ENCODE measurements at places on chromosomes 1 and 21.
A peak's percentile ranks its signal among the peaks of the same experiment; 100 is the strongest.

DNA sequence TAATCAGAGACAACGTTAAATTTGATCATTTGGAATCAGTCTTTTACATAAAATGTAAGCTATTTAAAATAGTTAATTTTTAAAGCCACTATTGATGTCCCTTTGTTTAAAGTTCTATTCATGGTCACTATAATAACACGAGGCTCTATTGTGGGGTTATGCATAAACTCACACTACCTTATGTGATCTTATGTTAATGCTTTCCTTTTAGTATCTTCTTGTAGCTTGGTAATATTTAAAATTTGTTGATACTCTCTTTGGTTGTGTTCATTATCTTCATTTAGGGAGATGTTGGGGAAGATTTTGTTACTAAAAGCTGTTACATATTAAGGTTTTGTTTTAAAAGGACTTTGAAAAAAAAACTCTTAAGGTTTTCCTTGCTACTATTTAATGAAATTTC is 1.2 kb downstream of the B3GALT2 start:
- DNase-seq = no peak

DNA sequence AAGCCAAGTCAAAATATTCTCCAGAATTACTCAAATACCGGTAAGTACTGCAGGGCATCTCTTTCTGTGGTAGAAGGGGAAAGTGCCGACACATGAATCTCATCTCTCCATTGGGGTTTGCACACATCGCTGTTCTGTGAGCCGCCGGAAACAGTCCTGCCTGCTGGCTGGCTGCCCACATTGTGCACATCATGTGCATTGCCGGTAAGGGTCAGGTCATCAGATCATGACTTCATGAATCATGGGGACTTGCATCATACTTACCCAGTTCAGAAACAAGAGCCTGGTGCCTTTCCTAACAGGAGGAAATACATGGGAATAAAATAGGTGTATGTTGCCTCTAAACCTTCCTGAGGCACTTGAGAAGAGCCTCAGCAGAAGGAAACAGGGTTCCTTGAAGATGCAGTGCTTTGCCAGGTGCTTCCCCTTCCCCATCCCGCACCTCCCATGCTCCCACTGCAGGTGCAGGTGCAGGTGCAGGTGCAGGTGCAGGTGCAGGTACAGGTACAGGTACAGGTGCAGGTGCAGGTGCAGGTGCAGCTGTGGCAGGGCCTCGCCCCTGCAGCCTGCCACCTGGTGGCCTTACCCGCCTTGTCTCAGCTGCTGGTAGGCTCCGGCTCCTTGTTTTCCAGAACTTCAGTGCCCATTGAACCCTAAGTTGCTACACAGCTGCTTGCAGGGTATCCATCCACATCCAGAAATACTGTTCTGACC is 26.5 kb downstream of the GPR137B start:
- peak; percentile 71 for DNase-seq

DNA sequence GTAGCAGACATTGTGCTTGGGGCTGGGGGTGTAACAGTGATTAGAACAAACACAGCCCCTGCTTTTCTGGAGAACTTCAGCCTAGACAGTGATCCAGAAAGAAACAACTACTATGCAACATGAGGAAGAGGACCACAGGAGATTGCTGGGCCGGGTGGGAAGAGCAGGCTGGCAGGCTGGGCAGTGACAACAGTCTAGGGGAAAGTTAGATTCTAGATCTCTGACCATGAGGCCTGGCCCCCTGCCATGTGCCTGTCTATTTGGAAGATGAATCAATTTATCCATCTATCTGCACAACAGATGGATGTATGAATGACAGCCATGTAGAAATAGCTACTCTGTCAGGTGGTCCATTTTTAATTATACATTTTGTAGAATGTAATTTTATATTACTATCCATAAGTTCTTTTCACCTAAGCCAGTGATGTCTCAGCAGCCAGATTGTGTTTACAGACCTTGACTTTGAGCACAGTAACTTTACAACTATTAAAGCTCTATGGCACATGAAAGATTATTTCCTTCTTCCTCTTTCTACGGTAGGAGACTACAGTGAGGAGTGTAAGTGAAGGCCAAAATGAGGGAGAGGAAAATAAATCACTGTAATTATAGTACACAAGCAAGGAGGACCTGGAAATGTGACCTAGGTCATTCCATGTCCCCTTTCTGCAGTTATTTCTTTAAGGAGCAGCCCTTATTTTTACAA is 15.5 kb downstream of the CLIC6 start:
- no peak for DNase-seq

- DNase-seq = no peak
Observed at GRCh38 chr1:38581396-38581795, 278.2 kb downstream of the RRAGC start.

DNA sequence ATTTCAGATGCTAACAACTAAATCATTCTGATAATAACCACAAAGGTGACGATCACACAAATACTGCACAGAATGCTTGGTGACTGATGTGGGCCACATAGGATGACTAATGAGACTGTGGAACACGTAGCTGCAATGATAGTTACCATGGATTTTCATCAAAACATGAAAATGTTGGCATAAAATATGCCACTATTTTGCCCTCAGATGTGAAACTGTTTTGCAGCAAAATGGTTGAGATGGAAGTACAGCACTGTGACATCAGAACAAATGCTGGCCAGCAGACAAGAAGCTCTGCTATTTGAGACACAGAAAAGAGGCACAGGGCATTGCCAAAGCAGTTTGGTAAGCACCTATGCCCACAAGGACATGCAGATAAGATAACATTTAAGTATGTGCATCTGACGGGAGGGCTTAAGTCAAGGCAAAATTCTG is 83.8 kb downstream of the NIBAN1 start:
- no peak for DNase-seq

- DNase-seq = no peak
Observed at GRCh38 chr1:41385398-41386195, 24.4 kb downstream of the FOXO6 start.

- DNase-seq = no peak
Observed at GRCh38 chr1:245085508-245086095, 69.2 kb upstream of the KIF26B start.

DNA sequence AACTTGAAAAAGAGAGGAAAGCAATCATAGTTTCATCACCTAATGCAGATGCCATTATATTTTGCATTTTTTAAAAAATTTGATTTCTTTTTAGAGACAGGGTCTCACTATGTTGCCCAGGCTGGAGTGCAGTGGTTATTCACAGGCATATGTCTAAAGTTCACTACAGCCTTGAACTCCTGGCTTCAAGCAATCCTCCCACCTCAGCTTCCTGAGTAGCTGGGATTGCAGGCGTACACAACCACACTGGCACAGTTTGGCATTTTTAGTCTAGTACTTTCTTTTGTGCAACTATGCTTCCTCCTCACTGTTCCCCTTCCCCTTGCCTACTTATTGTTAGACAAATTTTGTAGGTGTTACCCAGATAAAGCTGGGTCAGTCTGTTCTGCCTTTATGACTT is 18.0 kb downstream of the RHOU start:
- no peak for DNase-seq

GRCh38 chr1:199976496-199977144 is 50.9 kb upstream of the NR5A2 start:
- DNase-seq = peak; percentile 68

- DNase-seq = peak; percentile 38
Observed at GRCh38 chr1:211732293-211732980, 57.0 kb upstream of the NEK2 start.

GRCh38 chr1:30284728-30285475 is 438.5 kb downstream of the MATN1 start:
- no peak for DNase-seq

DNA sequence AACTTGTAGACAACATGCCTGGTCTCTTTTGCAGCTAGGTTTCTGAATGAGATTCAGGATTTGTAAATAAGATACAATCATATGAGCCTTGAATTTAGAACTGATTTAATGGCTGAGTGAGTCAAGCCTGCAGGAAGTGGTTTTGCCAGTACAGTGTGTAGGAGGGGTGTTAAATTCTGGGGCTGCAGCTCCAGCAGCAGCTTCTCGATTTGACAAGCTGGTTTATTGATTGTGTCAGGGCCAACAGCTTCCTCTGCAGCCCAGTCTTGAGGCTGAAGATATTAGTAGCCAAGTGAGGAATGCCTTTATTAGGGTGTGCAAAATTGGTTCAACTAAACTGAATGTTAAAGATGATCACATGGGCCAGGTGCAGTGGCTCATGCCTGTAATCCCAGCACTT is 11.5 kb upstream of the PLA2G5 start:
- no peak for DNase-seq
